ENCODE measurements at places on chromosomes 16 and 17. TPM values are rescaled to one million over a fixed set of nuclear protein-coding genes. Genes with fewer than 3 reads are reported as not detected.

DNA sequence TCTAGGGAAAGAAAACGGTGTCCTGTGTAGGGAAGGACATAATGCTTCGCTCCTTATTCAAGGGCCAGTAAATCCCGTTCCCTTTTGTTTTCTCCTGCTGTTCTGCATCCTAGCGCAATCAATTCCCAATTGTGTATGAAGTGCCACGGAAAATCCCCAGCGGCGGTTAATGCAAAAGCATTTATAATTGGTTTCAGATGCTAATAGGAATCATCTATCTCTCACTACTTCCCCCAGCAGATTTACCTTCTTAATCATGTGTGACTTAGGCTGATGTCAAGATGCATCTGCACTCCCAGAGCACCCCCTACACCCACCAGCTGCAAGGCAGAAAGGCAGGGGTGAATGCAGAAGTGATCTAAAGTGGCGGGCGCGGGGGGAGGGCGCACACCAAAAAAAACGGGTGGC is 32.7 kb upstream of the SSTR2 start:
- H3K27ac ChIP-seq = no peak overlapping the region
- no peaks in the 10 kb centered on the region for H3K4me1 ChIP-seq
- no peak for DNase-seq
- no peaks in the 10 kb centered on the region for H3K27me3 ChIP-seq
- no peaks in the 10 kb centered on the region for H3K36me3 ChIP-seq
- H3K4me3 ChIP-seq = no peak overlapping the region

DNA sequence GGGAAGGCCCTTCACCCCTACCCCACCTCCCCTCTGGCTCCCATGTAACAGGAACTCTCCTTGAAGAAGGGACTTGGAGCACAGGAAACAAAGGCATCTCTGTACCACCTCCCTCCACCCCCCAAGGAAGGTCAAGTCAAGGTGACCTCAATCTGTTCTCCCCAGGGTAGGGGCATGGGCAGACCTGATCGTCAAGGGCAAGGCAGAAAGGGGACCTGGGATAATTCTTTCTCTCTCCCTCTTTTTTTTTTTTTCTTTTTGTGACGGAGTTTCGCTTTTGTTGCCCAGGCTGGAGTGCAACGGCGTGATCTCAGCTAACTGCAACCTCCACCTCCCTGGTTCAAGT is 4.3 kb upstream of the STAT5A start:
- H3K36me3 ChIP-seq = peaks cover 33% of the 10 kb centered on the region
- no peak for DNase-seq

- peaks cover 59% of the 10 kb centered on the region for H3K36me3 ChIP-seq
- no peaks in the 10 kb centered on the region for H3K27me3 ChIP-seq
- no peak for DNase-seq
- H3K27ac ChIP-seq = no peak overlapping the region
- no peak overlapping the region for H3K4me3 ChIP-seq
Measured at GRCh38 chr17:36525888-36526287, 8.8 kb downstream of the MYO19 start.

DNA sequence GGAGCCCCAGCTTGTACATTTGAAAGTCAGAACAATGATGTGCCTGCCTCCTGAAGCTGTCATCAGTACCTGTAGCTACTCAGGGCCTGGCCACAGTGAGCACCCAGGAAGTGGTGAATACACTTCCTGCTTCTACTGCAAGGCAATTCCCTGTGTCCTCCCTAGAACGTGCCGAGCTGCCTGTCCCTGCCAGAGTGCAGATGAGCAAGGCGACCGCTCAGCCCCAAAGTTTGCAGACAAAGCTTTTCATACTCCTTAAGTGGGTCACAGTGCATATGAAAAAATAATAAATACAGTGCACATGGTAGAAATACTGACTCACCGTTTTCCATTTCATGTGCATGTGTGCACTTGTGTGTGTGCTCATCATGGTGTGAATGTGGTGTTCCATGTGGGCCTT is 77.3 kb downstream of the MPRIP start:
- H3K4me3 ChIP-seq = no peak overlapping the region
- no peaks in the 10 kb centered on the region for H3K36me3 ChIP-seq
- peak; percentile 53 for DNase-seq
- H3K27me3 ChIP-seq = no peaks in the 10 kb centered on the region
- peak overlapping the region; percentile 84 for H3K27ac ChIP-seq

DNA sequence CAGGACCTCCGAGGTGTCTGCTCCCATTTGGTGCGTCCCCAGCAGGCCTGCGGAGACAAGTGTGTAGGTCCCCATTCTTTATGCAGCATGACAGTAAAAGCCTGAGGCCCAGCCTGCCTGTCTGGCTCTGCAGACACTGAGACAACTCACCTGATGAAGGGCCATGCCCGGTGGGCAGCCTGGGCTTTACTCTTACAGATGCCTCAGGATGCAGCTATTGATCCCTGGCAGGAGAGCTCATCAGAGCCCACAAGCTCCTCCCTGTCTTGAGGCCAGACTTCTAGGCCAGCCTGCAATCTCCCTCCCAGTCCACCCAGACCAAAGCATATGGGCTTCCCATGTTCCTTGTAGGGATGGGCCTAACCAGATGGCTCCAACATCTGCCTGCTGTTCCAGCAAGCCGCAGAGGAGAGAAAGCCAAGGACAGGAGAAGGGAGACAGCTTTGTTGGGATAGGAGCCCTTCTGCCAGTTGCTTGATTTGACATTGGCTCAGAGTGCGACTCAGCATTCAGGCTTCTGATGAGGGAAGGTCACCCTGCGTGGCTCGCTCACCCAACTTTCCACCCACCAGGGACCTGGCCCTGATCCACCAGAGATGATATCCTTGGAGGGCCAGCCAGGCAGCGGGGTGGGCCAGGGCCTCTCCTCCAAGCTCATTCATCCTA is 87.5 kb downstream of the SOCS1 start:
- DNase-seq = no peak
- H3K36me3 ChIP-seq = peaks cover 30% of the 10 kb centered on the region
- H3K27ac ChIP-seq = peak overlapping the region; percentile 43

DNA sequence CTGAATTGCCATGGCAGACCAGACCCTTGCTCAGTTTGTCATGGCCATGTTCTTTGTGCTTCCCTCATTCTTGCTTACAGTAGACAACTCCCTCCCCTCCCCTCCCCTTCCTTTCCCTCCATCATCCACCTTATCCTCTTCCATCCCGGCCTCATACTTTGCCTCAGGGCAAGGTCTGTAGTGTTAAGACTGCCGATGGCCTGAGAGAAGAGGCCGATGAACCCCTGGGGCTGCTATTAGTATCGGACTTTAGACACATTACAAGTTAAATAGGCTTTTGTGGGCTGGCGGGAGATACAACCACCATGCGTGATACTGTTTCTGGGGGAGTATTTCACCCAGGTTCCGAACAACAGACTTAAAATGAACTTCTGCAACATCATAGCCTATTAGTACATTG is 364.5 kb upstream of the ZFHX3 start:
- no peak for DNase-seq
- no peaks in the 10 kb centered on the region for H3K27me3 ChIP-seq
- H3K4me1 ChIP-seq = no peaks in the 10 kb centered on the region
- no peak overlapping the region for H3K27ac ChIP-seq
- no peak overlapping the region for H3K4me3 ChIP-seq
- no peaks in the 10 kb centered on the region for H3K36me3 ChIP-seq

DNA sequence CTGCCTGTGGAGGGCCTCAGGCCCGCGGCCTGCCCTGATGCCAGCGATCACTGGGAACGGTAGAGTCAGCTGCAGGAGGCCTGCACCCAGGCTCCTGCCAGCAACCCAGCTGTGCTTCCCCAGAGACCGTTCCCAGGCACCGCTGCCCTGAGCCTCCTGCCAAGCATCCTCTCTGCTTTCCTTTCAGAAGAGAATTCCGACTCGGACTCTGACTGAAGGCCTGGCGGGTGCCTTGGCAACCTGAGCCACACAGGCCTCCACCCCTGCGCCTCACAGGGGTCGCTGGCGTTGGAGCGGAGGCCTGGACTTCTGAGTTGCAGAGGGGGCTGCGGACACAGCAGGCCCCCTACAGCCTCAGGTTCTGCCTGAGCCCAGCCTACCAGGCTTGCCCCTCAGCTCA is 7.9 kb downstream of the CMTM3 start:
- peaks cover 54% of the 10 kb centered on the region for H3K36me3 ChIP-seq
- no peak overlapping the region for H3K4me3 ChIP-seq
- no peak overlapping the region for H3K27ac ChIP-seq
- DNase-seq = no peak
- H3K27me3 ChIP-seq = no peaks in the 10 kb centered on the region
- peaks cover 14% of the 10 kb centered on the region for H3K4me1 ChIP-seq

- no peak overlapping the region for H3K27ac ChIP-seq
- H3K27me3 ChIP-seq = peaks cover 2% of the 10 kb centered on the region
- no peak overlapping the region for H3K4me3 ChIP-seq
- DNase-seq = no peak
Measured at GRCh38 chr16:25952983-25953382, 261.2 kb downstream of the HS3ST4 start.

GRCh38 chr17:64736804-64737492 is 74.8 kb upstream of the SMURF2 start:
- peaks cover 12% of the 10 kb centered on the region for H3K4me1 ChIP-seq
- no peak overlapping the region for H3K27ac ChIP-seq
- H3K36me3 ChIP-seq = no peaks in the 10 kb centered on the region
- no peaks in the 10 kb centered on the region for H3K27me3 ChIP-seq
- H3K4me3 ChIP-seq = no peak overlapping the region

DNA sequence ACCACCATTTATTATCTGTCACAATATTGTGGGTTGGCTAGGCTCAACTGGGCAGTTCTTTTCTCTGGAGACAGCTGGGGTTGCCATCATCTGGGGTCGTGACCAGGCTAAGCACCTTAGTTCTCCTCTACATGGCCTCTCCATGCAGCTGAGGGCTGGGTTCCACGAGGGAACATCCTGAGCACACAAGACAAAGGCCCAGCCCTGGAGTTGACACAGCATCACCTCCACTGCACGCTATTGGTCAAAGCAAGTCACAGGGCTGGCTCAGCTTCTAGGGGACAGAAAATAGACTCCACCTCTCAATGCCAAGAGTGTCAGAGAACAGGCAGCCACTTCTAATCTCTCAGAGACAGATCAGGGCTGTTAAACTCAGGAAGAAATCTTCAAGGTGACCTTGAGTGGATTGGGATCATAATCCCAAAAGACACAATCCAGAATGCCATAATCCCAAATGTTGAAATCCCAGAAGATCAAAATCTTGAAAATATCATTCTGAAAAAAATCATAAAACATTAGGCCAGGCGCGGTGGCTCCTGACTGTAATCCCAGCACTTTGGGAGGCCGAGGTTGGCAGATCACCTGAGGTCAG is 13.0 kb upstream of the USP10 start:
- H3K4me1 ChIP-seq = peaks cover 9% of the 10 kb centered on the region
- H3K27ac ChIP-seq = no peak overlapping the region
- no peaks in the 10 kb centered on the region for H3K36me3 ChIP-seq
- H3K27me3 ChIP-seq = peaks cover 21% of the 10 kb centered on the region

GRCh38 chr17:75779987-75780889 is 4.4 kb upstream of the UNK start:
- peak overlapping the region; percentile 97 for H3K4me3 ChIP-seq
- peaks cover 41% of the 10 kb centered on the region for H3K36me3 ChIP-seq
- no peaks in the 10 kb centered on the region for H3K27me3 ChIP-seq
- peaks cover 40% of the 10 kb centered on the region for H3K4me1 ChIP-seq

DNA sequence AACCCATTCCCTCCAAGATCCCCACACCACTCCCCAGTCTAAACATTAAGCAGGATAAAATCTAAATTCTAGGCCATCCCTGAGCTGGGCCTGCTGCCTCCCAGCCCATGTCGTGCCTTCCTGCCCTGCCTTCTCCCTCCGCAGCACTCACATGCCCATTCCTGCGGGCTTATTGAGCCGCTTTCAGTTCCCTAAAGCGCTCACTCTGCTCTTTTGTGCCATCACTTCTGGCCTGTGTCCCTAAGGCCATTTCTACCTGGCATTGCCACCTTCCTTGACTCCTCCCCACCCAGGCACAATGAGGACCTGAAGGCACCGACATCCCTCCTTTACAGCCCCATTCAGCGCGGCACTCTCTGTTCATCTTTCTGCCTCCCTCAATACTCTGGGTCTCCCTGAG is 13.0 kb upstream of the RAB5C start:
- no peak overlapping the region for H3K27ac ChIP-seq
- peaks cover 2% of the 10 kb centered on the region for H3K4me1 ChIP-seq
- no peak for DNase-seq
- no peak overlapping the region for H3K4me3 ChIP-seq

GRCh38 chr17:43849116-43849515 is 2.1 kb downstream of the CD300LG start:
- peaks cover 6% of the 10 kb centered on the region for H3K27me3 ChIP-seq
- H3K4me1 ChIP-seq = peaks cover 2% of the 10 kb centered on the region
- H3K27ac ChIP-seq = no peak overlapping the region
- H3K4me3 ChIP-seq = no peak overlapping the region

GRCh38 chr17:15012351-15012980 is 252.7 kb downstream of the PMP22 start:
- no peak overlapping the region for H3K27ac ChIP-seq
- no peaks in the 10 kb centered on the region for H3K36me3 ChIP-seq
- no peak overlapping the region for H3K4me3 ChIP-seq
- no peaks in the 10 kb centered on the region for H3K27me3 ChIP-seq
- DNase-seq = no peak

- peaks cover 5% of the 10 kb centered on the region for H3K4me1 ChIP-seq
- peak within 1 kb of the TSS; percentile 38 for H3K27ac ChIP-seq
- peaks cover 16% of the 10 kb centered on the region for H3K36me3 ChIP-seq
- DNase-seq = peak; percentile 82
Measured at GRCh38 chr16:4801962-4802658, at the start of gene ROGDI. TSS of gene ROGDI (minus strand) at chr16:4802633. CDS start at chr16:4802571, 62 bp downstream.

- no peak for DNase-seq
- H3K36me3 ChIP-seq = no peaks in the 10 kb centered on the region
- H3K27ac ChIP-seq = no peak overlapping the region
- peaks cover 58% of the 10 kb centered on the region for H3K4me1 ChIP-seq
Measured at GRCh38 chr17:32555611-32556310, 69.0 kb downstream of the CDK5R1 start.

DNA sequence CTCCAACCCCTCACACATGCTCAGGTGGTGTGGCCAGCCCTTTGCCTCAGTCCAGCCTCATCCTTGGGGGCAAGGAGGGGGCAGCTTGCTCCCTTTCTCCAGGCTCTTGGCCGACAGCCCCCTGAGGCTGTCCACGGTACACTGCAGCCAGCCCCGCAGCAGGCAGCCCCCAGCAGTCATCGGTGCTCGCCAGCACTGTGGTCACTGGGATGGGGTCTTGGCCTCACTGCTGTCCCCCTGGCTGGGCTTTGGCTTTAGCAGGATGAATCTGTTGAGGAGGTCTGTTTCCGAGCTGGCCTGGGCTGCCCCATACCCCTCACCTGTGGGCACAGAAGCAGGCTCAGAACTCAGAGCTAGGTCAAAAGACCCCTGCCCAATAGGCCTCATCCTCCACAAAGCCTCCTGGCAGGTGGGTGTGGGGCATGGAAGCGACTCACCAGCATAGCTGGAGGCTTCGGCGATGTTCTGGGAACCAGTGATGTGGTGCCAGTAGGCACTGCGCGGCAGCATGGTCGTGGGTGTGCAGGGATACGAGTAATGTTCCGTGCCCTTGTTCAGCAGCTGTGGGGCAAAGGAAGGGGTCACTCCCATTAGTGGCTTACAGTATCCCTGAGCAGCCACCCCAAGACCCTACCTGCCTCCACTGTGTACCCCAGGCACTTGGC is 10.8 kb downstream of the POLR2C start:
- peaks cover 14% of the 10 kb centered on the region for H3K4me1 ChIP-seq
- H3K27ac ChIP-seq = no peak overlapping the region
- H3K27me3 ChIP-seq = no peaks in the 10 kb centered on the region
- no peak for DNase-seq

The ABCC12 gene
- total RNA-seq = not detected

The GRAP gene
- total RNA-seq = 10.9 TPM

The TAT gene
- not detected for total RNA-seq

The MYH13 gene
- total RNA-seq = not detected

The SLC5A10 gene
- not detected for total RNA-seq

The MT4 gene
- total RNA-seq = not detected

The TMEM100 gene
- total RNA-seq = not detected

The NPTX1 gene
- 5.2 TPM for total RNA-seq

The FNDC8 gene
- total RNA-seq = not detected

The KRT25 gene
- not detected for total RNA-seq

All from activated T-helper 2 cell treated with anti-CD3 and anti-CD28 coated beads, Interferon-gamma antibody, Interleukin-2, Interleukin-4, amounts not matched to agents 10 μg/mL and 5 μg/mL and 100 μg/mL, durations not matched to agents 14 hours and 24 hours and 36 hours (primary cell).